ENCODE measurements at places on chromosomes 5 and 9. TPM values are rescaled to one million over a fixed set of nuclear protein-coding genes. Genes with fewer than 3 reads are reported as not detected.

The FBP2 gene
- total RNA-seq = not detected

The ADAMTS12 gene
- total RNA-seq = 2.3 TPM

The TYRP1 gene
- total RNA-seq = 0.85 TPM

The MYO10 gene
- total RNA-seq = 99.8 TPM

The LECT2 gene
- not detected for total RNA-seq

The SLC46A2 gene
- total RNA-seq = not detected

The CAVIN4 gene
- 2.3 TPM for total RNA-seq

The OCLN gene
- 4.4 TPM for total RNA-seq

The SNCB gene
- 1.4 TPM for total RNA-seq

The LTC4S gene
- total RNA-seq = 0.85 TPM

The STK32A gene
- not detected for total RNA-seq

The PCDHA13 gene
- under 0.01 TPM for total RNA-seq

The SLC34A3 gene
- not detected for total RNA-seq

The PGM5 gene
- 128 TPM for total RNA-seq

The ADAMTS6 gene
- total RNA-seq = 47.0 TPM

The CAPSL gene
- not detected for total RNA-seq

The SLC36A3 gene
- total RNA-seq = not detected

The AQP7 gene
- not detected for total RNA-seq

The HMMR gene
- 60.2 TPM for total RNA-seq

The CD274 gene
- 17.7 TPM for total RNA-seq

The SLC34A1 gene
- total RNA-seq = not detected

The PRR16 gene
- not detected for total RNA-seq

The MARCOL gene
- total RNA-seq = not detected

The OR13C2 gene
- not detected for total RNA-seq

The CEL gene
- total RNA-seq = 0.17 TPM

The FOXD4L4 gene
- 0.17 TPM for total RNA-seq

The DIRAS2 gene
- 1.0 TPM for total RNA-seq

The C5orf34 gene
- total RNA-seq = 2.4 TPM

The FOXD1 gene
- total RNA-seq = 0.17 TPM

The EPB41L4B gene
- 0.79 TPM for total RNA-seq

The EXD3 gene
- 43.1 TPM for total RNA-seq

The GPR21 gene
- total RNA-seq = 0.68 TPM

The LEAP2 gene
- total RNA-seq = 0.17 TPM

The SMIM27 gene
- 2.6 TPM for total RNA-seq

The HAVCR1 gene
- total RNA-seq = 1.0 TPM

The TAF11L12 gene
- total RNA-seq = not detected

The LCN6 gene
- 0.68 TPM for total RNA-seq

The PFN3 gene
- not detected for total RNA-seq

Measured in dermis blood vessel endothelial cell (primary cell).